ENCODE measurements at places on chromosomes 7 and 10.

DNA sequence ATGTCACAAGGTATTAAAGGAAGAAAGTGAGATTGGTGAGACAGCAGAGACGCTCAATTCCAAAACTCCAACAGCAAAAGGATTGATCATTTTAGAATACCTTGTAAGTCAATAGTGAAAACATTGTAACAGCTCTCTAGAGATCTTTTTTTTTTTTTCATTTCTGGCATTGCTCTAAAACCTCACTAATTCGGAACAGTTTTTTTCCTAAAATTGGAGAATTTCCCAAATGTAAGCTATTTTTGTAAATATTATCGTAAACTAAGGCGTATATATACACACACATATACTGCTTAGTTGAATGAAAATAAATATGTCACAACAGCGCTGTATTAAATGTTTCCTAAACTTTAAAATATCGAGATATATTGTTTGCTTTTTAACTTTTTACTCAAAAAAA is 30.6 kb upstream of the CELF2 start:
- no peak for DNase-seq

GRCh38 chr7:23279819-23280525 is 19.2 kb upstream of the MALSU1 start:
- DNase-seq: no peak

- DNase-seq: no peak
Observed at GRCh38 chr10:114824391-114824790, 2.8 kb downstream of the FHIP2A start.

DNA sequence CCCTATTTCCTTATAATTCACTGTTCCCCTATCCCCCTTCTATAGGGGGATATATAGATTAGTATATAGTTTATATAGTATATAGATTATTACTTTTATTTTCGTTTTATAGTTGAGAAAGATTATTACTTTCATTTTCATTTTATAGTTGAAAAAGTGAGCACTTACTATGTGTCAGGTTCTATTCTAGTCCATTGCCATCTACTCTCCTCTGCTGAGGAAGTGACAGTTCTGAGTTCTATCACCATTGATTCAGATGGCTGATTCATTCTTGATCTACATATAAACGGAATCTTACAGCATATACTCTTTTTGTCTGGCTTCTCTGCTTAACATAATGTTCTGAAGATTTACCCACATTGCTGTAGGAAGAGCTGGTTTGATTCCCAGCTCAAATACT is 20.7 kb upstream of the CAV2 start:
- DNase-seq: no peak

DNA sequence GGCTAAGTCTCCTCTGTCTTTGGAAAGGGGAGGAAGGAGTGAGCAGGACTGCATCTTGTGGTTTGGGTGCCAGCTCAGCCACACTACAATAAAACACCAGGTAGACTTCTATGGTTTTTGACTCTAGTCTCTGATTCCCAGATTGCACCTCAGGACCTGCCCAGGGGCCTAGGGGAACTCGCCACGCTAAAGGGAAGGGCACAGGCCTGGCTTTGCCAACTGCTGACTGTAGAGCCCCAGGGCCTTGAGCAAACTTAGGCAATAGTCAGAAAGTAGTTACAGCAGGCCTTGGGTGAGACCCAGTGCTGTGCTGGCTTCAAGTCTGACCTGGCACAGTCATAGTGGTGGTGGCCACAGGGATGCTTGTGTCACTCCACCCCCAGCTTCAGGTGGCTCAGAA is 24.2 kb upstream of the PRR15 start:
- no peak for DNase-seq

DNA sequence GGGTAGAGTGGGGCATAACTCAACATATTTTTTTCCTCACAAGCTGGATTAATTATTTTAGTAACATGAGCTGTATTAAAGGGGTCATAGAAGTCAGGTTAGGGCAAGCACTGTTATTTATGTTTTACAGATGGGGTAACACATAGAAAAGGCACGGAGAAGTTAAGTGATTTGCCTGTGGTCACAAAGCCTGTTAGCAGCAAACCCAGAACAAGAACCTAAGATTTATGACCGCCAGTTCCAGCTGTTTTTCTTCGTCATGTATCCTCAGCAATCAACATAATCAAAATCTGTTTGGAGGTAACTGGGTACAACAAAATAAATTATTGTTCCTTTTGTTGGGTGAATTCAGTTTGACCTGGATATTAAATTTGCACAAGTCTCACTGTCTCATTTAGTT is 57.2 kb upstream of the BET1 start:
- DNase-seq: no peak

DNA sequence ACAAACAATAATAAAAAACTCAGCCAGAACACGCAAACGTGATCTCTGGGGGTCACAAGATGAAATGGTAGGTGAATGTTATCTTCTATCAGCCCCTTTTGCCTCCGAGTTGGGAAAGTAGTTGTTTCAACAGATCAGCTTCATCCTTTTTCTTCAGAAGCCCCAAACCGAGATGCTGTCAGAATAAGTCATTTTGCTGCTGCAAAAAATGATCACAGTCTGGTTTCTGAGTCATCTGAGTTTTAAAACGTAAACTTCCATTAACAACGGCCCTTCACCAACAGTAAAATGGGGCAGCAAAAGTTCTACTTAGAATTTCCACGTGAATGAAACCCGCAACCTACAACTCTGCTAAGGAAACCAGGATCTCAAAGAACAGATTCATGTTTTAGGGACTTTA is 44.9 kb downstream of the JCAD start:
- DNase-seq: no peak

- DNase-seq: no peak
Observed at GRCh38 chr10:103820101-103821062, 35.0 kb downstream of the SH3PXD2A start.

DNA sequence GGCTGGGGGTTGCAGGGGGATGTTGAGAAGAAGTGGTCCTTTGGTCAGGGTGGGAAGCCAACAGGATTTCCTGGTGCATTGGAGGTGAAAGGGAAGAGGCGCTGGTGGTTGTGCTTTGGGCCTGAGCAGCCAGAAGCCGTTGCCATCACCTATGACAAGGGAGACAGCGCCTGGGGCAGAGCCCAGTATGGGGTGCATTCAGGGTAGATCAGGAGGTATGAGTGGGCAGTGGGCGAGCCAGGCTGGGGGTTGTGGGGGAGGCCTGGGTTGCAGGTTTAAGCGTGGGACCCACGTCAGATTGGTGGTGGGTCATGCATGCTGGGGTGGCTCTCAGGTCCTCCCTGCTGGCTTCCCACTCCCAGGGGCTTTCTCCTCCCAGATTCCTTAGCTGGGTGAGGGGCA is 6.3 kb upstream of the PILRB start:
- no peak for DNase-seq

- DNase-seq: no peak
Observed at GRCh38 chr7:82166260-82167015, 277.1 kb downstream of the CACNA2D1 start.

DNA sequence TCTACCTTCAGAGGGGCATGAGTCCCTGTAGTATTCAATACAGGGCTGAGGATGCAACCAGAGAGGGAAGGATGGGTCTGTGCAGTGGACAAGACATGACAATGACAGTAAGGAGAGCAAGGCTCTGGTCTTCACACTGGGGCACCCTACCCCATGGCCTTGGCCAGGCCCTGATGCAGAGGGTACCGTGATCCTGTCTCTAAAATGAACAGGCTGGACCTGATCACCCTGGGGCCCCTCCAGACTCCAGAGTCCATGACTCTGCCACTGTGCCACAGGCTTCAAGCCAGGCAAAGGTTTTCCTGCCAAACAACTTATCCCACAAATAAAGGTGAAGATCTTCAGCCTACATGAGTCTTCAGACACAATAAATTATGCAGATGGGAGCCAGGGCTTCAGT is 4.9 kb downstream of the MAT1A start:
- no peak for DNase-seq

- DNase-seq: no peak
Observed at GRCh38 chr10:131842351-131843088, 58.3 kb upstream of the PPP2R2D start.

DNA sequence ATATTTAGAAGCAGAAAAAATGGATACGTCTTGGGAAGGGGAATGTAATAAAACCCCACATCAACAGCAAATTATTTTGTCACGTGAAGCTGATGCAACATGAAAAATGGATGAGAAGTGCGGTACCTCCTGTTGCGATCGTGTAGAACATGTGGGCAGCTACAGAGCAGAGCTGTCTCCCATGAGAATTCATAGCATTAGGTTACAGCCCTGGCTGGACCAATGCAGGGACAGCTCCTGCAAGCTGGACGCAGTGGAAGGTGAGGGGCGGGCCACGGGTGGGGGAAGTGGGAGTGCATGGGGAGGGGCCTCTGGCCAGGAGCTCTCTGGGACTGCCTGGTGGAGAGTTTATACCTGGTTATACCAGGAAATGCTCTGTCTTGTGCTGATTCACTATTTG is 120.3 kb downstream of the GATA3 start:
- no peak for DNase-seq

DNA sequence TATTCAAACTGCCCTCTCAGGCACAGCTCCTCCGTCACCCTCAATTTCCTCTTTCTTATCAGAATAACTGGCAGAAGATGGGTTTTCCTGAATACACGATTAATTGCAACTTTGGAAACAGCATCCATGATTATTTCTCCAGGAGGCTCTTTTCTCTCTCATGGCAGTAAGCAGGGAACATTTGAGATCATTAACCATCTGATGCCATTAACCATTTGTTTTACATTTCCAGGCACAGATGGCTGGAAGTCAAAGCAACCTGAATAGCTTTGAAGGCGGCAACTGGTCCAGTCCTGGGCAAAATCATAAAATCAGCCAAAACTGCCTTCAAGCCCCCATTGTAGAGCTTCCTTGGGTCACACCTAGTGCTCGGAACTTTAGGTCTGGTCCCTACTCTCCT is 289.5 kb upstream of the AOAH start:
- no peak for DNase-seq

- DNase-seq: no peak
Observed at GRCh38 chr10:36597756-36598320, 527.6 kb upstream of the ANKRD30A start.

- no peak for DNase-seq
Observed at GRCh38 chr10:119725517-119725827, 378 bp upstream of the INPP5F start.

DNA sequence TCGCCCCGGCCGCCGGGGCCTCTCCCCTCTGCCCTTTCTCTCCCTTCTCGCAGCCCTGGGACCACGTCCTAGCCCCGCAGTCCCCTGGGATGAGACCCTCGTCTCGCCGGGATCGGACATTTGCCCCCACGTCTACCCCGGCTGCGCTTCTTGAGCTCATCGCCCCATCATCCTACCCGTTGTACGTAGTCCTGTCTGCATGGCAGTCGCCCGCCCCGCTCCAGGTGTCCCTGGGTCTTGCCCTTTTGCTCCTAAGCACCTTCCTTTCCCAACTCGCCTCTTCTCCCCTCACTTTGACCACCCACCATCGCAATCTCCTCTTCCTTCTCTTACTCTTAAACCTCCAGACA is 582 bp downstream of the TPST1 start:
- no peak for DNase-seq

- no peak for DNase-seq
Observed at GRCh38 chr10:660413-660969, 29.0 kb downstream of the DIP2C start.
